Transverse colon (tissue), 4 donors: ENCODE measurements at places on chromosomes 16 and 17. TPM values are rescaled to one million over a fixed set of nuclear protein-coding genes. Genes with fewer than 3 reads are reported as not detected.

DNA sequence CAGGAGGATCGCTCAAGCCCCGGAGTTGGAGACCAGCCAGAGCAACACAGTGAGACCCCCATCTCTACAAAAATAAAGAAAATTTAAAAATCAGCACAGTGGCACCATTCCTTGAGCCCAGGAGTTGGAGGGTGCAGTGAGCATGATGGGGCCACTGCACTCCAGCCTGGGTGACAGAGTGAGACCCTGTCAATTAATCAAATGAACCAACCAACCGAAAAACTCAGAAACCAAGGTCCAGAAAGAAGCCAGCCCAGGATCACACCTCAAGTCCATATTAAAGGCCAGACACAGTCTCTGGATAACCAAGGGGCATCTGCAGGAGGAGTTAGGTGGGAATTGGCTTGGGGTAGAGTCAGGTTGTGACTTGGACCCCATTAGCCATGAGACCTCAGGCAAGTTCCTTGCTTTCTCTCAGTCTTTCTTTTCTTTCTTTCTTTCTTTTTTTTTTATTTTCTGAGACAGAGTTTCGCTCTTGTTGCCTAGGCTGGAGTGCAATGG lies 2.4 kb downstream of the HSD17B1 start:
- no peak for DNase-seq

DNA sequence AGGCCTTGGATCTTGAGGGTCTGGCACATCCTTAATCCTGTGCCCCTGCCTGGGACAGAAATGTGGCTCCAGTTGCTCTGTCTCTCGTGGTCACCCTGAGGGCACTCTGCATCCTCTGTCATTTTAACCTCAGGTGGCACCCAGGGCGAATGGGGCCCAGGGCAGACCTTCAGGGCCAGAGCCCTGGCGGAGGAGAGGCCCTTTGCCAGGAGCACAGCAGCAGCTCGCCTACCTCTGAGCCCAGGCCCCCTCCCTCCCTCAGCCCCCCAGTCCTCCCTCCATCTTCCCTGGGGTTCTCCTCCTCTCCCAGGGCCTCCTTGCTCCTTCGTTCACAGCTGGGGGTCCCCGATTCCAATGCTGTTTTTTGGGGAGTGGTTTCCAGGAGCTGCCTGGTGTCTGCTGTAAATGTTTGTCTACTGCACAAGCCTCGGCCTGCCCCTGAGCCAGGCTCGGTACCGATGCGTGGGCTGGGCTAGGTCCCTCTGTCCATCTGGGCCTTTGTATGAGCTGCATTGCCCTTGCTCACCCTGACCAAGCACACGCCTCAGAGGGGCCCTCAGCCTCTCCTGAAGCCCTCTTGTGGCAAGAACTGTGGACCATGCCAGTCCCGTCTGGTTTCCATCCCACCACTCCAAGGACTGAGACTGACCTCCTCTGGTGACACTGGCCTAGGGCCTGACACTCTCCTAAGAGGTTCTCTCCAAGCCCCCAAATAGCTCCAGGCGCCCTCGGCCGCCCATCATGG lies 4.0 kb upstream of the ADGRG3 start:
- no peak for DNase-seq

DNA sequence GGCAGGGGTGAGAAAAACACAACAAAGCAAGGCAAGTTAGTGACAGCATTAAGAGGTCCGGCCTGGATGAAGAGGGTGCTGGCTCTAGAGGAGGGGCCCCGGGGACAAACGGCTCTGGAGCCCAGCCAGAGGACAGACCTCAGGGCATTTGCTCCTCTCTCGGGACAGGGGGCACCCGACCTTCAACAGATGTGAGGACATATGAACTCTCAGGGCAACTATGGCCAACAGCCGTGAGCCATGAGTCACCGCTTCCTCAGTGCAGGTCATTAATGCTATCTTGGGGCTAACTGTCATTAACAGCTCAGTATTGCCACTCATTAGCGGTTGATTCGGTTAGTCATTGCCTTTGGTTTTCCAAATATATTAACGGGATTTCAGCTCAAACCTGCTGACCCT lies 9.7 kb upstream of the ARL5C start:
- DNase-seq = no peak

DNA sequence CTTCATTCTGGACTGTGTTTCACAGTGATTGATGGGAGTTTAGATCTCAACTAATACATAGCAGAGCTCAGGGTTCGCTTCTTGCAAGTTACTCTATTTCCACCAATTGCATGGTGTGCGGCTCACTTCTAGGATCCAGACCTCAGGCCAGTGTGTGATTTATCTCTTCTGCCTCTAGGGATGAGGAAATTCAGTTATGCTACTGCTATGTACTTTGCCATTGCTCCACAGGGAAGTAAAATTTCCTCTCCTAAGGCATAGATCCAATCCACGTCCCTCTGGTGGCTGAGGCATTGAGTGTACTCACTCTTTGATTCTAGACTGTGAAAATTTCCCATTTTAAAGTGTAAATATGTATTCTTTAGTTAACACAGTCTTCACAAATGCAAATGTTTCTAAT lies 214.1 kb downstream of the HS3ST3B1 start:
- no peak for DNase-seq

DNA sequence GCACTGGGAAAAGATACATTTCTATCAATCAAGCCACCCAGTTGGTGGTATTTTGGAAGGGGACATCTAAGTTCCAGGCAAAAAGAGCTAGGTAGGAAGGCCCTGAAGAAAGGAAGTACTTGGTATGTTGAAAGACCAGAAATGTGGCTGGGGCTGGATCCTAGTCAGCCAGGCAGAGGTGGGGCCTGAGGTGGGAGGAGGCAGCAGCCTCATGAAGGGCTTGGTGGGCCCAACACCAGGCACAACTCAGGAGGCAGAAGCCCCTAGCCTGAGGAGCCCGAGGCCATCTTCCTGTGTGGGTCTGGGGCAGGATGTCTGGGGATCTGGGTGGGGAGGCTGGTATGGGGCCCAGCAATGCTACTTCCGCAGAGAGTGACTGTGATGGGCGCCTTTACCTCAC lies 105.9 kb downstream of the SALL1 start:
- no peak for DNase-seq

DNA sequence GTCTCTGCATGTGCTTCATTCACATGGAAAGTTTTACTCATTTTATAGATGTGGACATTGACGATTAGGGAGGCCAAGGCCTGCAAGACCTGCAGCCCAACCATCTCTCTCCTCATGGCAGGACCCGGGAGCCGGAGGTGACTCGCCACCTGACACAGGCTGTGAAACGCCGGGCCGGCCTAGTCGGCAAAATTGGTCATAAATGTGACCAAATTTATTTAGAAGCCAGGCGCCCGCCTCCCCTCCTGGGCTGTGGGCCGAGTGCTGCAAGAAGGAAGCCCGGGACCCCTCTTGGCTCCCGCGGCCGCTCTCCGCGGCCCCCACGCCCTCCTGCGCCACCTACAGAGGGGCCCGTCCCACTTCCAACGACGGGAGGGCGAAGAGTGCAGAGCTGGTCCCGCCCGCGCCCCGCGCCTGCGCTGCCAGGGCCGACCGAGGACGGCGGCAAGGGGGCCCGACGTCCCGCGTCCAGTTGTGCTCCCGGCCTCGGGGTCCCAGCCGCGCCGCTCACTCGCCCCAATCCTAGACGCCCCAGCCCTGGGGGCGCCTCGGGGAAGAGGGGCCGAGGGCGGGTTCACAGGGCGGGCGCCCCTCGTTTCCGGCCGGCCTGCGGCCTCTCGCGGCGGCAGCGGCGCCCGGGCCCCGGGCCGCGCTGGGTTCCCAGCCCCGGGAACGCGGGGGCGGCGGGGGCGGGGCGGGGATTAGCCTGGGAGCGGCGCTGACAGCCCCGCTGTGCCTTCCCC lies 47.5 kb downstream of the WNT3 start:
- peak; percentile 54 for DNase-seq

GRCh38 chr16:75329943-75330342 lies 78.5 kb upstream of the BCAR1 start:
- DNase-seq = no peak

- DNase-seq = no peak
Measured at GRCh38 chr16:84598360-84598759, 19.5 kb downstream of the COTL1 start.

- peak; percentile 40 for DNase-seq
Measured at GRCh38 chr17:58200024-58200633, 7.6 kb downstream of the EPX start.

GRCh38 chr16:23833960-23834685 lies 1.7 kb upstream of the PRKCB start:
- no peak for DNase-seq

GRCh38 chr17:73508931-73509605 lies 135.2 kb downstream of the SDK2 start:
- DNase-seq = no peak

DNA sequence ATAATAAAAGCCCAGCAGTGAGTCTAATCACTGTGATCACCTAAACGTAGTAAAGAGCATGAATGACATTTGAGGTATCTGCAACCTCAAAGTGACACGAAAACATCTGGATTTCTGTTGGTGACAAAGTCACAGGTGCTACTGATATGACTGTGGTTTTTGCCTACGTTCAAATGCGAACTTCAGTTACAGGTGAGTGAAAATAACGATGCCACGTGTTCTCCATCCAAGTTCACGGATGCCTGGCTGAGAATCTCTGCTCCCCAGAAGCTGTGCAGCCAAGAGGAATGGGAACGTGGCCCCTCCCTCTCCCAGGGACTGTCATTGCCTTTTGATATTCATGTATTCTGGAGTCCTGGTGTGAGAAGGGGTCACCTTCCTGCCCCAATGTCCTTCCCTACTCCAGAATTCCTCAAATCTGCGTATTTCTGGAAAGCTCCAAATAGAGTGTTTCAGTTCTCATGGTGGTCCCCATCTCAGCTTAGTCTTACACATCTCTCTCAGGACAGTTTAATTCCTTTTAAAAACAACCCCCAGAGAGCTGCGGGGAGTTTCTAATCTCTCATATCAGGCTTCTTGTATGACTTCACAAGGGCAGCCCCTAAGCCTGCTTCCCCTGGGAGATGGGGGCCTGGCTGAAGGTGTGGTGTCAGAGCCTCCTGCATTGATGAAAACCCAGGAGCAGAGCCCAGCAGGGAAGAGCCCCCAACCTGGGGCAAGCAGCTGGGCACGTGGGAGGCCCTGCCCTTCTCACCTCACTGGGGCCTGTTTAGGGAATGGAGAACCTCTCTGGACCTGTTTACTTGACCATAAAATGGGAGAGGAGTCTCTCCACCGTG lies 25.8 kb downstream of the PIK3R5 start:
- DNase-seq = no peak

The MT1H gene
- not detected for total RNA-seq

The SHCBP1 gene
- not detected for total RNA-seq
